Activated T-helper 17 cell treated with anti-CD3 and anti-CD28 coated beads, Interleukin-2, amount 50 U/mL, for 72 hours (primary cell): ENCODE measurements at places on chromosomes 4 and X.

GRCh38 chrX:139828033-139828432, 104.8 kb downstream of the ATP11C start:
- ATAC-seq = no peak

- peak; percentile 85 for ATAC-seq
Measured at GRCh38 chr4:82798168-82799005, at the start of gene SCD5. TSS of gene SCD5 (minus strand) at chr4:82798796. CDS start at chr4:82798537, 259 bp downstream.

DNA sequence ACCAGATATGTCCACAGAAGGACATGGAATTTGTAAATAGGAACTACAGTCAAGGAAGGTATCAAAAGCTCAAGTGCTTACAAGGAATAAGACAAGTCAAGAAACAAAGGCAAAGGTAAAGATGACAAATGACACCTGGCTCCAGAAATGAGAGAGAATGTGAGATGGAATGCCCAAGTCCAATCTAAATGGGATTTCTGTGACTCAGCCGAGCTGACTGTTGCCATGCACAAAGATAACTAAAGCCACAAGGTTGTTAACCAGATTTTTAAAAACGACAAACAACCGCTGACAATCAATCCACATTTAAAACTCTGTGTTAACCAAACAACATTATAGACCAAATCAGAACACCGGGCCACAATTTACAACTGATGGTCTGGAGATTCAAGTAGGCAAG, 1.1 kb downstream of the NFXL1 start:
- no peak for ATAC-seq

DNA sequence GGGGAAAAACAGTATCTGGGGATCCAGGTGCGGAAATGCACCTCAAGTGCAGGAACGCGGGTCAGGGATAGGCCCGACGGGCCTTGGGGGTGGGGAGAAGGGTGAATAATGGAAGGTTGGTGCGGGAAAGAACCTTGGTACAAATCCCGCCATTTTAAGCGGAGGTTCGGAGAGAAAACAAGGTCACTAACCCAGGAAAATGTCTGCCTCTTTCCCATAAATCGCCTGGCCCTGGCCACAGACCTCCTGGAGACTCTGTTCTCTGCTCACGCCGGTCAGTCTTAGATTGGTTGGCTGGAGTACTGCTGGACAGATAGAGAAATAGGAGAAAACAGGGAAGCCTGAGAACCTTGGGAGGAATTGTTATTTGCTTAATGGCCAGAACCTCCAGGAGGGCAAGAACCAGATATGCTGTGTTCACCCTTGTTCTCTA, 897 bp upstream of the FBXL5 start:
- ATAC-seq = no peak

GRCh38 chr4:151276787-151277562, at the start of gene PRSS48:
TSS of gene PRSS48 (plus strand) at chr4:151277161. CDS start at chr4:151277173, 12 bp downstream.
- ATAC-seq = peak; percentile 45

GRCh38 chrX:12307961-12308360, 169.7 kb downstream of the FRMPD4 start:
- no peak for ATAC-seq

DNA sequence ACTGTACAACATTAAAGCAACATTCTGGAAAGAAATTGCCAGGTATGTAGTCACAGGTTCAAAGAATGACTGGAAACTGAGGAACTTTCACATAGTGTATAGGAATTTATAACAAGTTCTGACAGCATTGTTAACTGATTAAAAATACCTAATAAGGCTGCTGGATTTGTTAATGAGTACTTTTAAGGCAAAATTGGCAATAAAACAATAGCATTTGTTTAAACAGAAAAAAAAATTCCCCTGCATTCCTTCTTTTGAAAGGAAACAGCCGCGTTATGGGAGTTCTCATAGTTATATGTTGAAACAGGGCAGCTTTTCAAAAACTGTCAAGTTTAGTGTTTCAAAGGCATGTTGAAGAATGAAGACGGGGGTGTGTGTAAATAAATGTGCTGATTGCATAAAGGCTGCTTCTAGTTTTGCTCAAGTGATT, 282.5 kb upstream of the FAT1 start:
- ATAC-seq = no peak

DNA sequence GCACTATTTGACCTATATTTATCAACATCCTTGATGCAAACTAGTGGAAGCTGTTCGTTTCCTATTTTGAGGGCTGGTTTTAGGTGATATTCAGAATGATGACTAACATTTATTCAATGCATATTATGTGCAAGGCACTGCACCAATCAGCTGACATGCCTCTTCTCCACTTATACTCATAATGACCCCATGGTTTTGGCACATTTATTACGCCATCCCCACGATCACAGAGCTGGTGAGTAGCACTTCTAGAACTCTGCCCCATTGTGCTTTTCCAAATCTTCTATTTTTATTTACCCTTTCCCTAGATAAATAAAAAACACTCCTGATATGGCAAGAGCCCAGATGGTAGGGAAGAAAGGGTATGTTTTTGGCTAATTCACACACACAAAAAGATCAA, 13.1 kb downstream of the SCML1 start:
- no peak for ATAC-seq

GRCh38 chr4:78320349-78320935, 231.1 kb upstream of the ANXA3 start:
- ATAC-seq = no peak

GRCh38 chrX:29496636-29497180, 718.7 kb upstream of the MAGEB2 start:
- ATAC-seq = no peak

DNA sequence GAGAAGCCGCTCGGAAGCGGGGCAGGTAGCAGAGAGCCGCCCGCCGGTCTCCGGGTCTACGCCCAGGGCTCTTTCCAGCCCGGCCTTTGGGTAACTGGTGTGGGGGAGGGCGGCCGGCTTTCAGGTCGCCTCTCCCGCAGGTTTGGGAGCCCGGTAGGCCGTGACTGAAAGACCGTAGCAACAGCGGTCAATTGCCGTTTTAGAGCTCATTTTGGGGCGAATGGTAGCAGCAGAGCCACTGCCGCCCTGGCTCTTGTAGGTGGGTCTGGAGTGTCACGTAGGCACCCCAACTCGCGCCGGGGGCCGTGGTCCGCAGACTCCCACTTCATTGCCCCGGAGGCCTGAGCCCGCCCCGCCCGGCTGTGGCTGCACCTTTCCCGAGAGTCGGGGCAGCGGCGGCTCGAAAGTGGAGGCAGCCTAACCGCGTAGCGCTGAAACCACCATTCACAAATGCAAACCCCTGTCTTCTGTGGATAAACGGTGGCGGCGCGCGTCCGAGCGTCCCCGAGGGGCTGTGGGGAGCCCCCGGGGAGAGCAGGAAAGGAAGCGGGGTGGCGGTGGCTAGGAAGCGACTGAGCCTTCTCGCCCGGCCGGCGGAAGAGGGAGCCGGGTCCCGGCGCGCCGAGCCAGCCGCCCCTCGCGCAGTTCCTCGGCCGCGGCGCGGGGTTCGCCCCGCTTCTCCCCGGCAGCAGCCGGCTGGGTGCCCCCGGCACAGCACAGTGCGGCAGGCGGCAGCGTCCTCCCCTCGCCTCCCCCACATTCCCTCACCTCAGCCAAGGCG, 2185.1 kb upstream of the TENM3 start:
- ATAC-seq = no peak

GRCh38 chr4:54614149-54614548, 43.6 kb upstream of the KIT start:
- no peak for ATAC-seq

DNA sequence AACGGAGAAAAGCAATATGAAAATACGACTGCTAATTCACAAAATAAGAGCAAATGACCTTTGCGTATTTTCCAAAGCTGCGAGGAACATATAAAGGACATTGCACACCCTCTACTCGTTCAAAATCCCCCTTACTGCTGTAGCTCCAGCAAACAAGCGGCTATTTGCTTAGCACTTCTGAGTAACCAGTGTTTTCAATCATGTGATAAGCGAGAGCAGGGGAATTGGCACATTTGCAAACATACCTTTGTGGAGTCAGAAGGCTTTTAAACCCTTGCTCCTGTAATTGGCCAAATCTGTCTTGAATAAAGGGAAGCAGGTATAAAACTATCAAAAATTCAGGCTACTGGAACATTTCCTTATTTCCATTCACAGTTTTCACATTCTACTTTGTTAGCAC, 610.2 kb downstream of the UBE2NL start:
- ATAC-seq = no peak

GRCh38 chrX:24594501-24594900, 52.6 kb downstream of the PCYT1B start:
- ATAC-seq = no peak

- no peak for ATAC-seq
Measured at GRCh38 chrX:131066237-131066636, 8.1 kb downstream of the ARHGAP36 start.
